ENCODE measurements at places on chromosomes 13 and 19. TPM values are rescaled to one million over a fixed set of nuclear protein-coding genes. Genes with fewer than 3 reads are reported as not detected.

DNA sequence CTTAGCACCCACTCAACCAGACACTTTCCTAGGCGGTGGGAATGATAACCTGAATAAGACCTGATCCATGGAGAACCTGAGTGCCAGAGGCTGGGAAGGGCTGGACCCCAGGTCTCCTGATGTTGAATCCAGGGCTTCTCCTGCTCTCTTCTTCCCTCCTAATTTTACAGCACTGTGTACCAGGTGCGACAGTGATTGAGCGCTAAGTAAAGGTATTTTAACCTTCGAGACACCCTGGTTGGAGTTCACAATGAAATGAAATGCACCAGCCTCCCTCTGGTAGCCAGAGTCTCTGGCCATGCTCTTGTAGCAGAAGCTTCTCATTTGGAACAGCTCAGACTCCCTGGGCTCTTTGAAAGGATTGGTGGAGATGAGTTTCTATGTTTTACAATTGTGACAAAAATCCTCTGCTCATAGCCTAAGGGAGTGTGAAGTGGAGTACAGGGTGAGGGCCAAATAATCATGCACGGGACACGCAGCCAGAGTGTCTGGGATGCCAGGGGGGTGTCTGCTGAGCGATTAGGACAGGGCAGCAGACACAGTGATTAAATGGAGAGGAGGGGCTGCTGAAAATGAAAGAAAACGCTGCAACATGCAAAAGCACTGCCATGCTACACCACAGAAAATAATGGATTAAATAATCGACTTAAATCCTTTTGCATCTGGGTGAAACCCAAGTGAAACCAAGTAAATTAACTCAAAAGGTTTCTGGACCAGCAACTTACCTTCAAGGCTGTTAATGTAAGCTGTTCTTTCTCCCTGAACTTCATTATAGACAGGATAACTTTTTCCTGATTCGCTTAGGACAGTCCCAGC, 83.8 kb downstream of the FAM216B start:
- no peaks in the 10 kb centered on the region for H3K27me3 ChIP-seq
- H3K27ac ChIP-seq: no peak overlapping the region
- DNase-seq: no peak
- H3K4me3 ChIP-seq: no peak overlapping the region
- no peaks in the 10 kb centered on the region for H3K4me1 ChIP-seq

DNA sequence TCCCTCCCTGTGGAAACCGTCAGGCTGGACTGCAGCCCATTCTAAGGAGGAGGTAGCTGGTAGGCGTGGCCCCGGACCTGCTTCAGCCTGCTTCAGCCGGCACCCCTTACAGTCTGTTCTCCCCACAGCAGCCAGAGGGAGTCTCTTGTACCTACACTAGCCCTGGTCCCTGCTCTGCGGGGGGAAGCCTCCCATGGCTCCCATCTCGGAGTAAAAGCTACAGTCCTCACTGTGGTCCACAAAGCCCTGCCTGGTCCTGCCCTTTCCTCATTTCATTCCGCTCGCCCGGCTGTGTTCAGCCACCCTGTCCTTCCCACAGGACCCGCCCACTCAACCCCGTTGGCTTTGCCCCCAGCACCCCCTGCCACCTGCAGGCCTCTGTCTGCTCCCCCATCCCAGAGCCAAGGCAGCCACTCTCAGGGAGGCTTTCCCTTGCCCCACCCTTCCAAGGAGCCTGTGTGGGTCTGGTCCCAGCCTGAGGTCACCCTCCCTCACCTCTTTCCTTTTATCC, 1.3 kb downstream of the PGLYRP1 start:
- peaks cover 46% of the 10 kb centered on the region for H3K27me3 ChIP-seq
- H3K4me1 ChIP-seq: no peaks in the 10 kb centered on the region
- no peak overlapping the region for H3K27ac ChIP-seq
- no peaks in the 10 kb centered on the region for H3K36me3 ChIP-seq

LPAR2 gene
- total RNA-seq: 23.5 TPM

DNA sequence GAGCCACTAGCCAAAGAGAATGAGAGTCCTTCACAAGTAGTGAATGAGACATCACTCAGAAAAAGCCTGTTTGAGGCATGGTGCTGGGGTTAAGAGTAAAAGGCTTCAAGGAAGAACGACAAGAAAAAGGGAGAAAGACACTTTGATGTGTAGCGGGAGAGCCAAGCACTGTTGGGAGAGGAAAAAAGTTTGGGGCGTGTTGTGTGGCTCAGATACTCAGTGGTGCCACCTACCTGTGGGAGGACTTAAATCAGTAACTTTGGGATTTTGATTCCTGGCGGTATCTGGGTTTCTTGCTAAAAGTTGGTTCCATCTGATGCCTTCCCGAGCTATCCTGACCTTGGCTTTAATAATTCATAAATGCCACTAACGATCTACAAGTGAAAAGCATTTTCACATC, 12.3 kb downstream of the ELSPBP1 start:
- H3K36me3 ChIP-seq: no peaks in the 10 kb centered on the region
- no peak overlapping the region for H3K4me3 ChIP-seq
- no peaks in the 10 kb centered on the region for H3K4me1 ChIP-seq
- peaks cover 12% of the 10 kb centered on the region for H3K27me3 ChIP-seq
- DNase-seq: no peak

DNA sequence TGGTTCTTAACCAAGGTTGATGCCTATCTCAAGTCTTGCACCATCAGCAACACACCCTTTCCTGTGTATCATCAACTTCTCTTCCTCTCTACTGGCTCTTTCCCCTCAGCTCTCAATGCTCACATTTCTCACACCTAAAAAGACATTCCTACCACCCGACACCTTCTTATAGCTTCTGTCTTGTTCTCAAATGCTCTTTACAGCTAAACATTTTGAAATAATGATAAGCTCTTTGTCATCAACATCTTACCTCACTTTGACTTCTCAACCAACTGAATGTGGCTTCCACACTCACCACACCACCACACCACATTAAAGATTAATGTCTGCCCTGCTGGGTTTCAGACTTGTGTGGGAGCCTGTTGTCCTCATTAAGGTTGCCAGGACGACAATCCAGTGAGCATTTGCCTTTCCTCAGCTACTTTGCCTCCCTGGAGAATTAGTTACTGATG, 67.8 kb downstream of the RXFP2 start:
- H3K4me1 ChIP-seq: no peaks in the 10 kb centered on the region
- H3K4me3 ChIP-seq: no peak overlapping the region
- no peaks in the 10 kb centered on the region for H3K27me3 ChIP-seq
- no peak overlapping the region for H3K27ac ChIP-seq
- H3K36me3 ChIP-seq: no peaks in the 10 kb centered on the region
- DNase-seq: no peak

KIR3DL2 gene
- total RNA-seq: 0.35 TPM

SLC7A10 gene
- 1.1 TPM for total RNA-seq
